ENCODE measurements at places on chromosomes 2 and 18.

DNA sequence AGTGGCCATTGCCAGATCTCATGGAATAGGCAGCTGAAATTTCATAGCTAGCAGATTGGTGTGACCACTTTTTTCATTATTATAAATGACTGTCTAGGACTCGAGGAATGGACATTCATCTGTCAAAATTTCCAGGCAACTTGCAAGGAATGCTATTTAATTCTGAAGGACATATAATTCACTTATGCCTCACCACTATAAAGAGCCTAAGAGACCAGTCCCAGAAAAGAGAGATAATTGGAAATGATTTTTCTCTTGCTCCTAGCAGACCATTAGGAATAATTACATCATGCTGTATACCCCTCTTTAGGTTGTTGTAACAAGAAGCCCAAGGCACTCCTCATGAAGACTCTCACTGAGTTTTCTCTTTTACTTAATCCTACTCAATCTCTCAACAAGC lies 557.4 kb upstream of the RAB6C start:
- no peak for DNase-seq

DNA sequence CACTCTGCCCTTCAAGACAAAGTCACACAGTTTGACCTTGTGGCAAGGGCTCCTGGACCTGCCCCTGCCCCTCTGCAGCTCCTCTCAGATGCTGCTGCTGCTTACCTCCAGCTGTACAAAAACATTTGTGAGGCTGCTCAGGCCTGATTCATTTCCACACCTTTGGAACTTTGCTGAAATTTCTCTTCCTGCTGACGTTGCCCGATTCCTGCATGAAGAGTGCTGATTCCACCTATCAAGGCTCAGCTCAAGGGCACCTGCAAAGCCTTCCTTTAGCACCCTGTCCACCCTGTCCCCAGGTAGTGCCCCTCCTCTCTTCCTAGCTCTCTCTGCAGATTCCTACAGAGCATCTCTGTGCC lies 738.3 kb upstream of the HS6ST1 start:
- no peak for DNase-seq

GRCh38 chr2:45008296-45009129 lies 739 bp downstream of the SIX2 start:
- DNase-seq = peak; percentile 21

DNA sequence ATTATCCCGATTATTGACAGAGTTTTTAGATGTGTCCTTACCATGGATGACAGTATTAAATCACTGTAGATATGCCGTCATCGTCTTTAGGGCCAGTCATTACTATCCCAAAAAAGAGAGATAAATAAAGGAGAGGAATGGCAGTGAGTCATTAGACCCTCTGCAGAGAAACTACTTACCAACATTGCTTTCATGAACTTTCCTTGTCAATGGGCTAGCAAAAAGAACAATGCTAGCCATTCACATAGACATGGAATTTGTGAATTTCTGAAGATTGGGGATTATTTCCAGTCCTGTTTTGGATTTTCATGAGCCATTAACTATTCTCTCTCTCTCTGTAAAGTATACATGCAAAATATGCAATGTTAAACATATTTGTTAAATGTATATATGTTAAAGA lies 319.4 kb upstream of the FANCL start:
- DNase-seq = no peak

- DNase-seq = no peak
These were observed 404.9 kb upstream of the SYT4 start for GRCh38 chr18:43682196-43682595.

DNA sequence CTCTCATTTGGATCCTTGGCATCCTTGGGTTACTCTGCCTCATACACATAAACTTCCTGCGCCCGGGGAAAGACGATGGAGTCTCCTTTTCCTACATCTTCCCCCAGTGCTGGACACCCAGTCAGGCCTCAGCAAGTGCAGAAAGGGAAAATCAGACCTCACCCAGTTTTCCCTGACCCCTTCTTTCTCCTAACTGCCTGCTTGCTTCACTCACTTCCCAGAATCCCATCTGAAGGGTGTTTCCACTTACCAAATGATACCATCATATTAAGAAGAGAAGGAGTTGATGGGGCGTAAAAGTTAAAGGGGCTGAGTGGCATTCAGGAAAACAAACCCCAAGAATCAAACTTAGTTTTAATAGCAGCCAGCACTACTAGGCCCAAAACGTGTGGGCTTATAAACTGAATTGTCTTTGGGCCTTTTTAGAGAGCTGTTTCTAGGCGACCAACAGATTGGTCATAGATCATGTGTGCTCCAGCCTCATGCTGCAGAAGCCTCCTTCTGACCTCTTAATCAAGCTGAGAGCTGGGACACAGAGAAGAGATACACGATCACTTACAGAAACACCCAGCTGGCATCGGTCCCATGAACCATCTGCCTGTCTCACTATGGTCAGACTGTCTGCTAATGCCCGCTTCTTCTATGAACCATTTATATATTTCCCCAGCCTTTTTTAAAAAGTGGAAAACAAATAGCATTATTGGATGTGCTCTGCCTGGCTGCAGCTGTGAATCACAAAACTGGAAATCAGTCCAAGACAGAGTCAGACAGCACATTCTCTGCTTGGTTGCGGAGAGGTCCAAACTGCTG lies 165.7 kb upstream of the SLC14A2 start:
- DNase-seq = peak; percentile 19

GRCh38 chr18:7139409-7139808 lies 21.8 kb upstream of the LAMA1 start:
- DNase-seq = no peak

- DNase-seq = no peak
These were observed 12.5 kb downstream of the HDLBP start for GRCh38 chr2:241302759-241303651.

DNA sequence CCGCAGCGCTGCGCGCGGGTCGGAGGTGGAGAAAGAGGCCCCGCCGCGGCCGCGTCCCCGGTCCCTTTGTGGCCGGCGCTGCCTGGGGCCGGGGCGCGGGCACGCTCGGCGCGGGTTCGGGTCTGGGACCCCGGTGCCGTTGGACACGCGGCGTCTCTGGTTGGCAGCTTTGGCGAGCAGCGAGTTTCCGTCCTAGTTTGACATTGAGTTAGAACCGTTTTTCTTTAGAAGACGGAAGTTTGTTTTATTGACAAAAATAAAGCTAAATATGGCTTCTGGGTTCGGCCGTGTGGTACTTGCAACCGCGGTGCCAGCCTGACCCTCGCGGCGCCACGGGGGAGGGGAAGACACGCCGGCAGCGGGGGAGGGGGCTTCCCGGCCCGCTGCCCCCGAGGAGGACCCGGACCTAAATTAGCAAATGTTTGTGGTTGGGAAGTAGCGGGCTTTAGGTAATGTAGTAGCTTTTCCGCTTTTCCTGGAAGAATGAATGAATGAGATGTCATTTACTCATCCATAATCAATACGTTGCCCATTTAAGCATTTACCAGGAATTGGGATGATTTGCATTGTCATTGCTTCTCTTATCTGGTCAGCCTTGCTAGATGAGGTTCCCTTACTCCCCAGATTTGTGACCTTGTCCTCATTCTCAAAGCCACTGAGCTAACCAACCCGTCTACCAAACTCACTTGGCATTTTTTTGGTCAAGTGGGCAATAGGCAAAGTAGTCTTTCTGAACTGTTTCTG lies 530 bp downstream of the GALNT1 start:
- DNase-seq = no peak

GRCh38 chr2:218865999-218866398 lies 6.4 kb downstream of the WNT6 start:
- DNase-seq = no peak

DNA sequence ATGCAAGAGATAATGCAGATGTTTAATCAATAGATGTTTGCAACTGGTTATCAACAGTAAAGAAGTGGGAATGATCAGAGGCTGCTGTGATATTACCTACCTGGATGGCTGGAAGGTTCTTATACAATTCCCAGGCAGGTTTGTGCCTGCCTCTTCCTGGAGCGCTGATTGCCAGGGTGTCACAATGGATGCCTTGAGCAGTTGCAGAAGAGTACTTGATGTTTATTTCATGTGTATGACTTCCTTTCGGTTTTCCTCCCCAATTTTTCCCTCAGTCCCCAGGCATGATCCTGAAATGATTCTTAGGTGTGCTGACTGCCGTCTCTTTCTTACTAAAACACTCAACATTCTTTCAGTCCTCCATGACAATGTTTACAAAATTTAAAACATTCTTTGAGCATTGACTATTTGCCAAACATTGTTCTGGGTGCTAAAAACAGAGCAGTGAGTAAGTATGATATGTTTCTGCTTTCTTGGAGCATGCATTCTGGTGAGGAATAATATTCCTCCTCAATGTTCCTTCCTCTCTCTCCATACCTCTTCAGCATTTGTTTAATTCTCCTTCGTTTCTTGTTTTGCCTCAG lies 416.6 kb upstream of the TRIB2 start:
- DNase-seq = peak; percentile 51

Measured in fibroblast of skin of scalp (primary cell).